Kidney (tissue), 22 donors: ENCODE measurements at places on chromosomes 5 and 9.

GRCh38 chr9:42388146-42388690 lies 204.8 kb downstream of the SPATA31A6 start:
- no peak for DNase-seq

DNA sequence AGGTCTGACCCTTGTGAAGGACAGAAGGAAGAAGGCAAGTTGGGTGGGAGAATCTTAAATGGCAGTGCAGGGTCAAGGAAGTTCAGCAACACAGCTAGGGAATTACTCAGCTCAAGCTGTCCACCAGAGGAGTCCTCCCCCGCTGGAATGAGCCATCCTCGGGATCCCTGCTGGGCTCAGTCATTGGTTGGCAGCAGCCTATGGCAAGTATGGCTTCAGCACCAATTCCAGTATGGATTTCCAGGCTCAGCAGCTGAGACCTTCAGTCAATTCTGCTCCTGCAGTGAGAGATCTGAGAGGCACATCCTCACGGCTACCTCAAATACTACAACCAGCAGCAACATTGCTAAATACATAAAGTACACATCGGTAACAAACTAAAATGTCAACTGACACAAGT lies 280.6 kb upstream of the PIK3R1 start:
- no peak for DNase-seq

DNA sequence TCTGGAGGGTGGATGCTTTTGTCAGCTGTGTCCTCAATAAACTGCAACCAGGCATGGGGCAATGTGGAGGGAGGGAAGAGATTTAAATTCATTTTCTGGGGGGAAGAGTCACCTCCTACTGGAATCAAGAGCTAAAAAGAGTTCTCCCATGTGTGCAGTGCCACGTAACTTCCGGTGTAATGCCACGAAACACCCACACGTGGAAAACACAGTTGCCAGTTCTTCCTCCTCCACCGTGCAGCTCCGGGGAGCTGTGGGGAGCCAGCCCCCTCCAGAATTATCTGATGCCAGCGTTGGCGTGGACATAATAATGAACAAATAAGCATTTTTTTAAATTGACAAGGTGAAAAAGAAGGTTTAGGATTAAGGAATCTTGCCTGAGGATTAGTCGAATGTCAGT lies 32.1 kb upstream of the MED10 start:
- DNase-seq = no peak

GRCh38 chr9:8734760-8735159 lies 935.2 kb upstream of the DMAC1 start:
- DNase-seq = no peak

DNA sequence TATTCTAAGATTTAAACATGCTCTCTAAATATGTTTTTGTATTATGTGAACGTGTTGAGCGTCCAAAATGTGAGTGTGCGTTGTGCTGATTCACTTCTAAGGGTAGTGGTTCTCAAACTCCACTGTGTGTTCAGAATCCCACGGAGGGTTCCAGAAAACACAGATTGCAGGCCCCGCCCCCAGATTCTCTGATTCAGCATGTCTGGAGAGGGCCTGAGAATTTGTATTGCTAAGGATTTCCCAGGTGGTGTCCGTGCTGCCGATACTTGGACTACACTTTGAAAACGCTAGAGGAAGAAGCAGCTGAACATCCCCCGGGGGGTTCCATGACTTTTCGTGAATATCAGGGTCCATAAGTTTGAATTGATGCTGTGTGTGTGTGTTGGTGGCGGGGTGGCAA lies 1043.2 kb upstream of the WWC1 start:
- DNase-seq = no peak

DNA sequence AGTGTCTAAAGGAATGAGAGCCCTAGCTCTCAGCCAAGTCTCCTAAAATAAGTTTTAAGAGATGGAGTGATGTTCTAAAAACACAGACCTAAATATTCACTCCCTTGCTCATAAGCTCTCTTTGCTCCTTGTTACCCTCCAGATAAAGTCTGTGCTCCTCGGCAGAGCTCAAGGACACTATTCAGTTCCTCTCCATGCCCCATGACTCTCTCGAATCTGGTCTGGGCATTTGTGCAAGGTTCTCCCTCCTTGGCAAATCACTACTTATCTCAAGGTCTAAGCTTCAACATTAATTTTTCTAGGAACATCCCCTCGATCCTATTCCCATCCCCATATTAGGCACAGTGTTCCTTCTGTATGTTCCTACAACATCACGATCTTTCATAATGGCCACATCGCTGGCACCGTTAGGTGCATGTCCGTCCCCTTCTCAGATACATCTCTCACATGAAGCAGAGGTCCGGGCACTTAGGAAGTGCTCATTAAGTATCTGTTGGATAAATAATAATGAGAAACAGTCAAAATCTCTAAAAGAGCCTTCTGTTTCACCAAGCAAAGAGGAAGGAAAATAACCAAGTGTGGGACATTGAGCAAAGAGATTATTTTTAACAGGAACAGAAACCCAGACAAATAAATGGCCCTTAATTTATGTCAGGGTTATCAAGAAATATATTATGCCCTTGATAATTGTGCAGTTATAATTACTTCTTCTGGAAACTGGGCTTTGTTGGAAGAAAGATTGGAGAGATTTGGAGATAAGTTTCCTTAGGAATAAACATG lies 85.9 kb upstream of the HTR4 start:
- DNase-seq = no peak

- peak; percentile 84 for DNase-seq
Measured at GRCh38 chr9:12640016-12640587, 53.1 kb upstream of the TYRP1 start.

DNA sequence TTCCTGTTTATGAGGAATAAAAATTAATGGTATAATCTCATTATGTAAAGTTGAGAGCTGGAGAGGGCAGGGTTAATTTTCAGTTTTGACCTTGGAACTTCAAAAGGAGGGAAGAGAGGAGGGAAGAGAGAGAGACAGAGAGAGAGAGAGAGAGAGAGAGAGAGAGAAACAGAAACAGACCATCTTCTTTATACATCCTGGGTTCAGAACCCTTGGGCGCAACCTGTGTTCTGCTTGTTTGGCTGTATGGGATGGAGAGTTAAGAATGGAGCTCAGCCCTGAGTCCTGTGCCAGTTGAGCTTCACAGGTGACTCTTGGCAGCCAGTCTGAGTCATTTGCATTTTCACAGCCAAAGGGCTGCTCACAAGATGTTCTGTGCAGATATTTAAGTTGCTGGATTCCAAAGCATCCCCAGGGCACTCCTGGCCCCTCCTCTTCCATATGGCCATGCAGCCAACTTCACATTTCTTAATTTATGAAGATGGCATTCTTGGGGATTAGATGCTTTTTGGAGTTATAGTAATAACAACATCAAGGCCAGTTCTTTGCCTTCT lies 143.5 kb downstream of the CARTPT start:
- DNase-seq = no peak

DNA sequence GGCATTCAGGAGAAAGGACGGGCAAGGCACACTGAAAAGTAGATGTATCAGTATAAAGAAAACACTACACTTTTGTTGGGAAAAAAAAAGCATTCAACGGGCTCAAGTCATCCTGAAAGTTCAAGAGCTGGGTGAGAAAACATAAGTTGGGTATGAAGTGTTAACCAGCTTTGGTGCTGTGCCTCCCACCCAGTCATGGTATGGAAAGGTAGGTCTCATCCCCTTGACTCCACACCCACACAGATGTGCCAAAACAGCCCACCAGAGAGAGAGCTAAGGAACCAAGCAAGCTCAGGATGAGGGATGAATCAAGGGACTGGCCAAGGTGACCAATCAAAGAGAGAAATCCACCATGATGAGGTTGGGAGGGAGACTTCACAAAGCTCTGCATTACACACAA lies 54.7 kb downstream of the ESM1 start:
- no peak for DNase-seq

GRCh38 chr9:128637656-128638055 lies 19.0 kb downstream of the DYNC2I2 start:
- DNase-seq = no peak

GRCh38 chr9:137731947-137732813 lies 113.4 kb downstream of the EHMT1 start:
- peak; percentile 48 for DNase-seq

GRCh38 chr5:44943647-44944046 lies 134.9 kb downstream of the MRPS30 start:
- DNase-seq = no peak

DNA sequence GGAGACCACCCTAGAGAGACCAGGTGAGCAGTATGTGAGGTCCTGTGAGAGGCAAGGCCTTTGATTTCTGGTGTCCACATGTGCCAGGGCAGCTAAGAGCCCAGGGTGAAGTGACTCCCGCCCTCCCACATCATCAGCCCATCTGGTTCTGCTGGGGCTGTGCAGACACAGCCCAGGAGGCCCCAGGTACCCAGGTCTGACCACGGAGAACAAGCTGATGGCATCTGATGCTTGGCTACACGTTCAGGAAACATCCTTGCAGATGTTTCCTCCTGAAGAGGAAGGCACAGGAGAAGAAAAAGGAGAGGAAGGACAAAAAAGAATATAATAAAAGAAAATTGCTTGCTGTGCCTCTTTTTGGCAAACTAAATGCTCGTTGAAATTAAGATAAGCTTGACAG lies 225.8 kb downstream of the PAX5 start:
- no peak for DNase-seq

- DNase-seq = no peak
Measured at GRCh38 chr9:104748359-104749031, 1.0 kb downstream of the NIPSNAP3A start.

DNA sequence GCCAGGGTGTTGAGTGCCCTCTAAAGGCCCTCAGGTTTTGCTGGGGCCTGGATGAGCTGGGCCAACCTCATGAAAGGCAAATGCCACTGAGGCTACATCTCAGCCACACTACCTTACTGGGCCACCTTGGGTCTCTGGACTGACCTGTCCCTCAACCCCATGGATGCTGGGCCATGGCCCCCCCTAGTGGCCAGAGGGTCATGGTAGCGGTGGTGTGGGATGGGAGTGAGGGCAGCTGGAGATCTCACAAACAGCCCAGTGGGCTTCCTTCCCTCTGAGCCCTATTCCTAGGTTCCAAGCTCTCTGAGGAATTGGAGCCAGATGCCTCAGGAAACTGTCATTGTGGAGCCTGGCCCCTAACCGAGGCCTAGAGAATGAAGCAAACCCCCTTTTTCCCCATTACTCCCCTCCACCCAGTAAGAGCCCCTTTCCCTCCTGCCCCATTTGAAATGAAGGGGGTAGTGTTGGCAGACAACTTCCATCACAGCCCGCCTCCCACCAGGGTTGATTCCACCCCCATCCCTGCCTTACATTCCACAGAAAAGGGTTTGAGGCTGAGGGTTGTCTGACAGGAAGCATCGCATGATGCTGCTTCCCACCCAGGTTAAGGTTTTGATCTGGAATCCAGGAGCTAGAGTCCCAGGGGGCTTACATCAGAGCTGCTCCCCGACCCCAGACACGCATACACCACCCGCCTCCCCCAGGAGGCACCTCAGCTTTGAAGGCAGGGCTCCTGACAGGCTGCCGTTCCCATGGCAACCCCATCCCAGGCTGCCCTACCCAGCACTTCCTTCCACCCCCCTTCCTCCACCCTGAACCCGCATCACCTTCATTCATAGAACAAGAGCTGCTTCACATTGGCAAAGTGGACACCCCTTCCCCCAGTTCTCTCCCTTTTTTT lies 63.9 kb downstream of the PCDH1 start:
- DNase-seq = peak; percentile 71

GRCh38 chr5:91885291-91886265 lies 502.5 kb upstream of the ARRDC3 start:
- DNase-seq = no peak

DNA sequence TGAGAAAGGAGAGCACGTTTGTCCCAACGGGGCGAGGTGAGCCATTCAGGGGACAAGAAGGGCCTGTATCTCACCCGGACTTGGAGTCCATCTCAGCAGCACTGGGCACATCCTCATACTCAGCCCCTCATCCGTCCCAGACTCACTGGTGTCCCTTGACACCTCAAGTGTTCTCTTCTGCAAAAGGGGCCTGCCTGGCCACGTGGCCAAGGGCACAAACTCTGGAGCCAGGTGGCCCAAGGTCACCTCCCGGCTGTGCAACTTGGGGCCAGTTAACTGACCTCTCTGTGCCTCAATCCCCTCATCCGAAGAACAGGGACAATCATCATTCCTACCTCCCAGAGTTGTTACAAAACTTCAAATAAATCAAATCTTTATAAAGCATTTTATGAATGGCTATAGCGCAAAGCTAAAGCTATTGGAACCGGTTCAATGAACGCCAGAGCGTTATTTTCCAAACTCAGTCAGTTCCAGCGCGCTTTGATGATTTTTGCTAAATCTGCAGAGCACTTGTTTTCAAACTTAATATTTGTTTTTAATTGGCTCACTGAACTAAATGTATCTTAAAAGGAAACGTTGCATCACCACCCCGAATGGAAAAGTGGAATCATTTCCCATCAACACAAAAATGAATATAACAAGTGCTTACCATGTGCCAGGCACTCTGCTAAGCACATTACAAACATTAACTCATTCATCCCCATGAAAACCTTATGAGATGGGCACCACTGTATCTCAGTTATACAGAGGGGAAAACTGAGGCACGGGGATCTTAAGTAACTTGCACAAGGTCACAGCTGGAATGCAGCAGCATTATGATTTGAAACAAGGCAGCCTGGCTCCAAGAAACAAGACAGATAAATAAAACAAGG lies 49.3 kb downstream of the DUSP1 start:
- DNase-seq = peak; percentile 67

DNA sequence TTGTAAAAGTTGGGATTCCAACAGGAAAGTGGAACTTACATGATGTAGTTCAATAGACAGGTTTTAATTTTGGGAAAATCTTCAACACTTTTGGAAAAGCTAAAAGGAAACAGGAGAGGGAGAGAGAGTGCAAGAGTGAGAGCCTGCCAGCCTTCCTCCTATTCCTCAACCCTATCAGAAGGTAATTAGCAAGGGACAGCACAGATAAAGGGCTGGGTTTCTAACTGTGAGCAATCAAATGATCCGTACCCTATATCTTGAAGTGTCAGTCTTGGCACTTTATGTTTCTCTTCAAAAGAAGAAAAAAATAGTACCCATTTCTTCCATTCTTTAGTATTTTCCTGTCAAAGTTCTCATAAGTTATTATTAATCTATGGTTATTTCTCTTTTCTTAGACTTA lies 79.4 kb downstream of the FER start:
- DNase-seq = no peak

DNA sequence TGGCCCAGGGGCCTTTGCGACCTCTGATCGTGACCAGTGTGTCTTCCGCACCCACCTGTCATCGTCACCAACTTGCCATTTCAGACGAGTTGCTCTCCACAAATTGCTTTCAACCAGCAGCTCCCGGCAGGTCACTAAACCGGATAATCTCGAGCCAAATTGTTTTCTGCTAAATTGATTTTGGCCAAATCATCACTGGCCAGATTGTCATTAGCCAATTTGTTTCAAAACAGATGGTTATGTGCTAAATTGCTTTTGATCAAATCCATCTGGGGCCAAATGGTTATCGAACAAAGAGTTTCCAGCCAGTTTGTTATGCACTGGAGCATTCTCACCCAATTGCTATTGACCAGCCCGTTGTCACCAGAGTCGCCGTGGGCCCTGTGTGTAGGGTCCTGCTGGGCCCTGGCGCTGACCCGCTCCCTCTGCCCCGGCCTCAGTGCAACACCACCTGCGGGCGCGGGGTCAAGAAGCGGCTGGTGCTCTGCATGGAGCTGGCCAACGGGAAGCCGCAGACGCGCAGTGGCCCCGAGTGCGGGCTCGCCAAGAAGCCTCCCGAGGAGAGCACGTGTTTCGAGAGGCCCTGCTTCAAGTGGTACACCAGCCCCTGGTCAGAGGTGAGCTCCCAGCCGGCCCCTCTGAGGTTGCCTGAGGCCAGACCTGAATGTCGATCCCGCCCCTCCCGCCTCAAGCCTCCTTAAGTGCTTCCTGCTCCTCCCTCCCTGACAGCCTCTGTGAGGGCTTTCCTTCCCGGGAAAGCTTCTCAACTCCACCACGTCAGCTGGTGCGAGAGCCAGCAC lies 35.6 kb downstream of the ADAMTSL2 start:
- peak; percentile 64 for DNase-seq
